ENCODE measurements at places on chromosomes 1 and 21. TPM values are rescaled to one million over a fixed set of nuclear protein-coding genes. Genes with fewer than 3 reads are reported as not detected.

CELA2A gene
- not detected for total RNA-seq

NECTIN4 gene
- total RNA-seq, result 1.8 TPM

CD1C gene
- not detected for total RNA-seq

FCER1G gene
- total RNA-seq, result 0.59 TPM

VSIG8 gene
- total RNA-seq, result not detected

Data from smooth muscle cell of the umbilical artery (primary cell).